ENCODE measurements at places on chromosomes 6 and 20. TPM values are rescaled to one million over a fixed set of nuclear protein-coding genes. Genes with fewer than 3 reads are reported as not detected.

Gene CASS4
- 0.77 TPM for polyA plus RNA-seq

Gene MDFI
- 0.24 TPM for polyA plus RNA-seq

Gene OOEP
- 0.22 TPM for polyA plus RNA-seq

Gene SLC17A2
- polyA plus RNA-seq = 26.2 TPM

Gene DPPA5
- polyA plus RNA-seq = not detected

Gene SPEF1
- not detected for polyA plus RNA-seq

Gene ANKRD66
- polyA plus RNA-seq = not detected

Gene ASIP
- polyA plus RNA-seq = 0.62 TPM

Gene ARFGEF3
- polyA plus RNA-seq = 0.06 TPM

Gene CENPW
- polyA plus RNA-seq = 1.7 TPM

Gene CPNE1
- 52.5 TPM for polyA plus RNA-seq

Gene ARHGAP18
- 1.6 TPM for polyA plus RNA-seq

Gene NKX2-4
- polyA plus RNA-seq = not detected

Gene CNR1
- 0.12 TPM for polyA plus RNA-seq

Gene HSPA1A
- polyA plus RNA-seq = 28.8 TPM

Gene CRIP3
- polyA plus RNA-seq = 3.2 TPM

Gene LST1
- 15.3 TPM for polyA plus RNA-seq

Gene SALL4
- polyA plus RNA-seq = 0.16 TPM

Gene GINS1
- polyA plus RNA-seq = 0.17 TPM

Gene GMPR
- 2.1 TPM for polyA plus RNA-seq

Gene BPIFB1
- not detected for polyA plus RNA-seq

Gene BPI
- 0.37 TPM for polyA plus RNA-seq

Gene MAP3K5
- 5.7 TPM for polyA plus RNA-seq

Gene C20orf96
- polyA plus RNA-seq = 0.70 TPM

Gene SLC17A1
- polyA plus RNA-seq = 11.7 TPM

Gene SIGLEC1
- 2.3 TPM for polyA plus RNA-seq

Gene QRSL1
- polyA plus RNA-seq = 5.9 TPM

Gene IYD
- 2.5 TPM for polyA plus RNA-seq

Gene ANKS1A
- 4.3 TPM for polyA plus RNA-seq

Gene CCR6
- 0.02 TPM for polyA plus RNA-seq

Gene GGT7
- 3.7 TPM for polyA plus RNA-seq

Gene RBBP8NL
- polyA plus RNA-seq = not detected

Gene STMN3
- polyA plus RNA-seq = 1.2 TPM

Gene GTF3C6
- 23.9 TPM for polyA plus RNA-seq

Gene HLA-DQA1
- polyA plus RNA-seq = 2.1 TPM

Gene NFATC2
- 1.2 TPM for polyA plus RNA-seq

Gene RAET1E
- not detected for polyA plus RNA-seq

Gene FAM184A
- 5.6 TPM for polyA plus RNA-seq

Gene DCDC2
- polyA plus RNA-seq = 1.3 TPM

Gene ABCC10
- 4.9 TPM for polyA plus RNA-seq

Gene PFDN6
- polyA plus RNA-seq = 60.1 TPM

Data from liver (tissue), 10 donors.